Brain pericyte (primary cell): ENCODE measurements at places on chromosomes 6 and 20.

DNA sequence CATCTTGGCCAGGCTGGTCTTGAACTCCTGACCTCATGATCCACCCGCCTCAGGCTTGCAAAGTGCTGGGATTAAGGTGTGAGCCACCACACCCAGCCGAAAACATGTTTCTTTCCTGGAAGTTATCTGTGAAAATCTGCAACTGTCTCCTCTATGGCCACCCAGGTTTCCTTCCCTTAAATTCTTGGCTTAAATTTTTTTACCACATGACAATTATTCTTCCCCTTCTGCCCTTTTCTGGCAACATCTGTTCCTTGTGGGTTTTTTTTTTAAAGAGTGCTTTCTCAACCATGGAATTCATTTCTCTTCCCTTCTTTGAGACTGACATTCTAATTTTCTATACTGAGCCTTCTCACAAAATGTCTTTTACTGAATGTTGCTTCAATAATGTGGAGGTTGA lies 59.6 kb downstream of the DOK5 start:
- no peak for DNase-seq

- DNase-seq: no peak
These were observed 86.7 kb upstream of the LAMP5 start for GRCh38 chr20:9427430-9428291.

GRCh38 chr6:11198663-11199603 lies 33.5 kb downstream of the NEDD9 start:
- DNase-seq: no peak

- no peak for DNase-seq
These were observed 623.9 kb downstream of the KIF16B start for GRCh38 chr20:15949391-15949790.

DNA sequence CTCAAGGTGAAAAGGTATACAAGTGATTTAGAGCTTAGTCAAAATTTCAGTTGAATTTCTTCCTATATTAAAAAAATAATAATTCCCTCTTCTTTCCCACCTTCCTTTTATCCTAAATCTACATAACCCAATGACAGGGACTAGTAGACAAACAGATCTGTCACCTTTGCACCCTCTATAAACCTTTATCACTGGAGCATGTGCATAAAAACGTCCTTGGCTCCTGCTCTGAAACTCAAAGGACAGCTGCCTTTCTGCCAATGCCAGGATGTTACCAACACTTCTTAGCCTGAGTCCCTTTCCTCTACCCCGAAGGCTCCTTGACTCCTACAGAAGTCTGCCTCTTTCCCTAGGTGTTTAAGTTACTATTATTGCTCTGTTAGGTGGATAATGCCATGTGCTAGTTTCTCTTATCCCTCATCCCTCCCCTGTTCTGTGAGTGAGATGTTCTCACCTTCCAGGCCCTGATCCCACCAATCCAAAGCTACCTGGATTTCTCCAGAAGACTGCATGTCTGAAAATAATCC lies 4.3 kb downstream of the CLVS2 start:
- no peak for DNase-seq

GRCh38 chr6:151566557-151566956 lies 72.7 kb downstream of the CCDC170 start:
- no peak for DNase-seq

- DNase-seq: no peak
These were observed 67.1 kb downstream of the HDGFL1 start for GRCh38 chr6:22636452-22636851.

DNA sequence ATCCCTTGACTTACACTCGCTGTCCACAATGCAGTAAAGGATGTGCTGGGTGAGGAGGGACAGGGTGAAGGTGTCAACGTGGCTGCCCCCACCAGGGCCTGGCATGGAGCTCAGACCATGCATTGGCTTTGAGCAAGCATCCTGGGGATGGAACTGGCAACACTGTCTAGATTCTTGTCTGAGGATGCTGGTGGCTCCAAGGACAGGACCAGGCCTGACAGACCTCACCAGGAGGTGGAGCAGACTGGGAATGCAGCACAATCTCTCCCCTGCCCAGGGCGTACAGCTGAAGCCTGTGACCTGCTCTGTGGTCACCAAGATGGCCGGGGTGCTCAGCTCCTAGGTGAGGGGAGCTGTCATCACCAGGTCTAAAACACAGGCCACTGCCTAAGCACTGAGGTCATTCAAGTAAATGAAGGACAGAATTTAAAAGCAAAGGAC lies 50.9 kb downstream of the MYH7B start:
- DNase-seq: no peak

DNA sequence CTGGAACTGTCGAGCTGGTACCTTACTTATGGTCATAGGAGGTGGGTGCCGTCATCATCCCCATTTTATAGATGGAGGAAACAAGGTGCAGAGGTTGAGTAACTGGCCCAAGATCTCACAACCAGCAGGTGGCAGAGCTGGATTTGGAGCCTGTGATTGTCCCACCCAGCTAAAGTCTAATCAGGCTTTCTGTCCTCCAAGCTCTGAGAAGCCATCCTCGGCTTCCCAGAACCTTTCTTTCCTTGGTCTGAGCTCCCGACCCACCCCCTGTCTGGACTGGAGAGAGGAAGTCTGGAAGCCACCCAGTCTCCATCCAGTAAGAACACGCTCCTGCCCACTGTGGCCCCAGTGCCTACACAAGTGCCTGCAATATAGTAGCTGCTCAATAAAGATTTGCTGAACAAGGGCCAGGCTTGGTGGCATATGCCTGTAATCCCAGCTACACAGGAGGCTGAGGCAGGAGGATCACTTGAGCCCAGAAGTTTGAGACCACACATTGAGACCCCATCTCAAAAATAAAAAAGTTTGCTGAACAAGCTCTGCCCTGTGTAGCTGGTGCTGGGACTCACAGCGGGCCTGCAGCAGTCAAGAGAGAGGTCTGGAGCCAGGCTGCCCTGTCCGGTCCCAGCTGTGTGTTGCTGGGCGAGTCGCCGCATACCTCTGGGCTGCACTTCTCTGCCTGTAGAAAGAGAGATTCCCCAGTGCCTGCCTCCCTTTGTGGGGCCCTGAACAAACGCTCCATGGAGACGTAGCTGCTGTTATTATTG lies 32.5 kb upstream of the DLGAP4 start:
- no peak for DNase-seq

GRCh38 chr20:29472606-29473005 lies 1784.9 kb upstream of the DEFB115 start:
- no peak for DNase-seq

GRCh38 chr6:124536157-124536841 lies 425.9 kb upstream of the RNF217 start:
- no peak for DNase-seq

- no peak for DNase-seq
These were observed 102.5 kb downstream of the PLCB1 start for GRCh38 chr20:8234580-8234979.

DNA sequence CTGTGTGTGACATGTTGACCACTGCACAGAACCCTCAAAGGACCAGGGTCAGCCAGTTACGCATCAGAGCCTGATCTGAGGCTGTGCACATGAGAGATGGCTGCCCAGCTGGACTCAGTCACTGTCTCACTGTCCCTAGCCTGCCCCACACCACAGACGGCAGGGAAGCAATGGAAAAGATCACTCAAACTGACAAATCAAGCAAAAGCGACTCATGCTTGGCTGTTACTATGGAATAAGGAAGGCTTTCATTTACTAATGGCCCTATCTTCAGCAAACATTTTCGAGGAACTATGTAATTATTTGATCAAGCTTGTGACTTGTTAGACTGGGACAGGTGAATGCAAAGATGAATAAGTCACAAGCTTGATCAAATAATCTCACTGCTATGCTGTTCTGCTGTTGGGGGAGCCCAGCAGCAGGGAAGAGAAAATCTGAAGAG lies 137.0 kb downstream of the SLC23A2 start:
- DNase-seq: no peak

DNA sequence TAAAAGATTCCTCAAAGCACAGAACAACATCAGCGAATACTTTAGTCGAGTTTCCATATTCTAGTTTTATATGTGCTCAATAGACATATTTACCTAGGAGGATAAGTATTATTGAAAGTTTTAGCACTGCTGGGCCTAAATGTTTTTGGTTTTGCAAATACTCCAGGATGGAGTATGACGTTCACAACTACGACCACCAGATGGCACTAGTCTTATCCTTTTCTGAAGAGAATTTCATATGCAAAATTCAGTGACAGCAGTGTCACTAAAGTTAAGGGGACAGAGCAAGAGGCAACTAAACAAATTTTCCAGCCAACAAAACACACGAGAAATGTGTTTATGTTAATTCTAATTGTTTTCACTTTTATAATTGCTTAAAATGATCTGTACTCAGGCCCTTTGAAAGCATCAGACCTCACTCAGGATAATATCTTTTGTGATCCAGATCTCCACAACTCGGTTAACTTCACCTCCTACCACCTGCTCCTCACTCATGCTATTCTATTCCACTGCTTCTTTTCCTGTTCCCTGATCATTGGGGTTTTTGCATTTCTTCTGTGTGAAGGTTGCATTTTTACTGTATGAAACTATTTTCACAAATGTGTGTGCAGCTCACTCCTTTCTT lies 220.8 kb downstream of the TRDN start:
- no peak for DNase-seq

- DNase-seq: no peak
These were observed 800 bp downstream of the RWDD2A start for GRCh38 chr6:83193747-83194566.

GRCh38 chr20:59110607-59111006 lies 53.0 kb upstream of the ZNF831 start:
- no peak for DNase-seq

GRCh38 chr6:147204843-147205311 lies 660 bp downstream of the STXBP5 start:
- no peak for DNase-seq

GRCh38 chr6:106910999-106911949 lies 63.3 kb downstream of the CD24 start:
- no peak for DNase-seq

GRCh38 chr20:20214757-20215275 lies 153.1 kb upstream of the INSM1 start:
- DNase-seq: no peak

- DNase-seq: no peak
These were observed 111.0 kb downstream of the SOBP start for GRCh38 chr6:107600936-107601335.

DNA sequence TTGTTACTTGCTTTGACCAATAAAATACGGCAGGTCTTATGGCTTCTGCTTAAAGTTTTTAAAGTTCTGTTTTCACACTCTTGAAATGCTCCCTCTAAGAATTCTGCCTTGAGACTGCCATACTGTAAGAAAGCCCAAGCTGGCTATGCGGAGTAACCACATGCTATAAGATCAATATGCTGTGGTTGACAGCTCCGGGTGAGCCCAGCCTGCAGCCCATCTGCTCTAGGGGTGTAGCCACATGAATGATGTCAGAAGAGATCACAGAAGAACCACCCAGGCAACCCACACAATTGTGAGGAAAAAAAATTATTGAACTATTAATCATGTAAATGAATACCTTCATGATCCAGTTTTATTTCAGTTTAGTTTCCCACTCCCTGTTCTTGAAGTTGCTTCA lies 26.1 kb upstream of the SH3BGRL2 start:
- DNase-seq: no peak

- DNase-seq: no peak
These were observed 54.9 kb downstream of the TMEM170B start for GRCh38 chr6:11592294-11592906.

GRCh38 chr6:150334790-150335783 lies 33.7 kb upstream of the IYD start:
- DNase-seq: peak; percentile 37

DNA sequence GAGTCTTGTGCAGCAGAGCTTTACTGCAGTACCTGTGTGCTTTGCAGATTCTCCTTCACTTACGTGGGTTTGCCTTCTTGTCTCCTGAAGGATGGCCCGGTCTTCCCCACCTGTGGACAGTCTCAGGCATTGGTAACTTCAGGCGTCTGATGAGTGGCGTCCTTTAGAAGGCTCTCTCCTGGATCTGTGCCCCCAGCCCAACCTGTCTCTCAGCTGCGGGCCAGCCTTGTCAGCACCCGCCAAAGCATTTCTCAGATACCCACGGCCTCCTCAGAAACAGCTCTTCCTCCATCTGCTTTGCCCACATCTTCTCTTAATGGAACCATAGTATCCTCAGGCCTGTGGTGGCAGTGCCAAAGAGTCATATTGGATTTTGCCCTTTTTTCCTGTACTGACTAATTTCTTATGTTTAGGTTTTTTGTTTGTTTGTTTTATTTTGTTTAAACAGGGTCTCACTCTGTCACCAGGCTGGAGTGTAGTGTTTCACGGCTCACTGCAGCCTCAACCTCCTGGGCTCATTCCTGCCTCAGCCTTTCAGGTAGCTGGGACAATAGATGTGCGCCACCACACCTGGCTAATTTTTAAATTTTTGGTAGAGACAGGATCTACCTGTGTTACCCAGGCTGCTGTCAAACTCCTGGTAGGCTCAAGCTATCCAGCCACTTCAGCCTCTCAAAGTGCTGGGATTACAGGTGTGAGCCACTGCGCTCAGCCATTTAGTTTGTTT lies 96.6 kb downstream of the ARID1B start:
- DNase-seq: no peak

- no peak for DNase-seq
These were observed 118.5 kb downstream of the PCSK2 start for GRCh38 chr20:17345321-17345720.
